NCI-H524 treated with DMSO at 0.1 percent for 48 hours (cell line): ENCODE measurements at places on chromosomes 1 and 21.

GRCh38 chr1:11913291-11913690 is 12.9 kb downstream of the KIAA2013 start:
- no peak for DNase-seq

DNA sequence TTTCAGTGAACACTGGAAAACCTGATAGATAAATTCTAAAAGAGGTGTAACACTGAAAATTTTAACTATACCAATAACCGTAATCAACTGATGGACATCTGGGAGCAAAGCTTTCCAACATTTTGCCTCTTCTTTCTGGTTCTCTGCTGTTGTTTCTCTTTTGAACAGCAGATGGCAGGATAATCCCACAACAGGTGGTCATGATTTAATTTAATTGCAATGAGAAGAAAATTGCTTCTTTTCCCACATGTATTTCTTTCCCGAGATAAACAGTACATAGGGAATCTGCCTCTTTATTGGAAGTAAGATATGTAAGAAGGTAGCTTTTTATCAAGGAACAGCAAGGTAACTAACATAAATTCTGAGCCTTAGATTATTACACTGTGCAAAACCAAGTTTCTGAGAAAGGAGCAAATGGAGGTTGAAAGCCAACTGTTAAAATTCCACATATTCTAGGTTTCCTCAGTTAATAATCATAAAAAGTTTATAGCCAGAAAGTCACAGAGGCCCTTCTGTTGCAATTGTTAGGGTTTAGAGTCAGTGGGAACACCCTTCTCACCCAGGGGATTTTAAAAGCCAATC is 72.9 kb downstream of the RPS6KA1 start:
- no peak for DNase-seq

GRCh38 chr1:48200166-48200900 is 22.2 kb upstream of the SLC5A9 start:
- no peak for DNase-seq

- no peak for DNase-seq
These were observed 52.7 kb upstream of the EIF4G3 start for GRCh38 chr1:21229246-21230000.

GRCh38 chr21:43354026-43354420 is 72.9 kb downstream of the SIK1 start:
- no peak for DNase-seq

DNA sequence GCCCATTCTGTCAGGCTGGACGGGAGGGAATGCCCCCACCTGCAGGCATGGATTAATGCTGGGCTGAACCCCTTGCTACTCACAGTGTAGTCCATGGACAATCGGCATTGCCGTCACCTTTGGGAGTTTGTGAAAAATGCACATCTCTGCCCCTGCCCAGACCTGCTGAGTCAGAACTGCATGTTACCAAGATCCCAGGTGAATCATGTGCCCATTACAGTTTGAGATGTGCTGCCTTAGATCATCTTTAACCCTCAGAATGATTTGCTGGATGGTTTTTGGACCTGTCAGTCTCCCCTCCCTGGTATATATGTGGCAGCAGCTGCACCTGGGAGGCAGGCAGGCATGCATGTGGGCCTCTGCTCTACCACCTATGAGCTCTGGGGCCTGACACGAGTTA is 15.0 kb downstream of the HTR6 start:
- DNase-seq, result no peak

GRCh38 chr1:83641206-83641658 is 357.7 kb downstream of the TTLL7 start:
- DNase-seq, result no peak
